ENCODE measurements at places on chromosomes 5 and 9. TPM values are rescaled to one million over a fixed set of nuclear protein-coding genes. Genes with fewer than 3 reads are reported as not detected.

DNA sequence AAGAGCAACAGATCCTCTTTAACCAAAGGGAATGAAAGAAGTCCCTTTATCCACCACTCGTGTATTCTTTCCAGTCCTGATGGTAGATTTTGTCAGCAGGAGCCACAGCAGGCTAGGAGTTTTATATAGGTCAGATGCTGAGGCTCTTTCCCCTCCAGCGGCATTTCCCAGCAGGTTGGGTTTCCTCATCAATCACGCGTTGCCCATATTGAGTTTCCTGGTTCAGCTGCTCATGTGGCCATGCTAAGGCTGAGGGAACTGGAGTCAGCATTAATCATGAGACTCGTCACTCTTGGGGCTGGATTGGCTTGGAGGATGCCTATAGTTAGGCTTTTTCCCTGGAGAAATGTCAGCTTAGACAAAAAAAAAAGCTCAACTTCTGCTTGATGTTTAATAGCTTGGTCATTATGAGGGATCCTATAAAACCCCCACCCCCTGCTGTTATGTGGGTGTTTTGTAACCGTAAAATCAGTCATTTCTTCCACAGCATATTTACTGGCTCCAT, 193.4 kb upstream of the GAS1 start:
- no peak for DNase-seq

GPRIN1 gene
- total RNA-seq, result 0.56 TPM

FUT7 gene
- not detected for total RNA-seq

CDC26 gene
- 40.1 TPM for total RNA-seq

MYMK gene
- not detected for total RNA-seq

GRCh38 chr9:134245179-134245578, 80.8 kb upstream of the RNU6ATAC start:
- DNase-seq, result peak; percentile 29

- DNase-seq, result no peak
Observed at GRCh38 chr5:16064135-16064893, 115.3 kb downstream of the MARCHF11 start.

All from Right ventricle myocardium superior (tissue), 1 donor.